ENCODE measurements at places on chromosomes 7 and 10.

DNA sequence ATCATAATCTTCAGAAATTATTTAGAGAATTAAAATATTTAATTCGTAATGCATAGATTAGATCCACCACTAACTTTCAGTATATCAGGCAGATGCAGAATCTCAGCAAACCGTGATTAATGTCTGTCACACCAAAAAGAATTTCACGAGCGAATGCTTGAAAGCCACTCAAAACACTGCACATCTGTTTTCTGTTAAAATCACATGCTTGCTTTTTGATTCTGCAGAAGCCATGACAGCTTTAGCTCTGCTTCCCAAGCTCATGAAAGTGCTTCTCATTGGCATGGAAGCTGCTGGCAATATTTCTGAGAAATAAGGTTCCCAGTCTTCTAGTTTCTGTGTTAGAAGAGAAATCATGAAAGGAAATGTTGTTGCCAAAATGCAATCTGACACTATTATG is 837.8 kb upstream of the LRRN3 start:
- no peak for DNase-seq

DNA sequence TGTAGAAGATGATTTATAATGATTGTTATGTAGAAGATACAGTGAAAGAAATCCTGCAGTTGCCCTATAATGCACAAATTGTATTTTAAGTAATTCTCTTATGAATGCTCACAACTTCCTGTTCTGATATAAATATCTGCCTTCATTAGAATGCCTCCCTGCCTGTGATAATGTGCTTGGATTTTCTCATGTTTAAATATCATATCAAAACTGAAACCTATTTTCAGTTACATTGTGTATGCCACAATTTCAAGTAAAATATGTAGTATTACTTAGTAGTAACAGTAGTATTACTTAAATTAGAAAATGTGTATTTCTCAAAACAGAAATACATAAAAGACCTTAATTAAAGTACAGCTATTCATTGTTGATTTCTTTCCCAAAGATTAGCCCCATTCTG is 41.1 kb upstream of the TFEC start:
- DNase-seq: no peak

DNA sequence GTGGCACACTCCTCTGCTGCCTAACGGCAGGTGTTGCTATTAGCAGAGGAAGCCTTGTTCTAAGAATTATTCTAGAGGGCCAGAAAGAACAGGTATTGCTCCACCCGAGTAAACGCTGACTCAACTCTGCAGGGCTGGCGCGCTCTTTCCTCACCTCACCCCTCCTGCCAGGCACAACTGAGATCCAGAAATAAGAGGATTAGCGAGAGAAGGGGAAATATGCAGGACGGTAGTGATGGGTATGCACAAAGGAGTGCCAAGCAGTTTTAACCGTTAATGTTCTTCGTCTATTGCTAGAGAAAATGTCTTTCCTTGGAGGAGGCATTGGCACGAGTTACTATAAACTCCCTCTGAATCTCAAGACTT is 369 bp upstream of the SCIN start:
- peak; percentile 34 for DNase-seq

DNA sequence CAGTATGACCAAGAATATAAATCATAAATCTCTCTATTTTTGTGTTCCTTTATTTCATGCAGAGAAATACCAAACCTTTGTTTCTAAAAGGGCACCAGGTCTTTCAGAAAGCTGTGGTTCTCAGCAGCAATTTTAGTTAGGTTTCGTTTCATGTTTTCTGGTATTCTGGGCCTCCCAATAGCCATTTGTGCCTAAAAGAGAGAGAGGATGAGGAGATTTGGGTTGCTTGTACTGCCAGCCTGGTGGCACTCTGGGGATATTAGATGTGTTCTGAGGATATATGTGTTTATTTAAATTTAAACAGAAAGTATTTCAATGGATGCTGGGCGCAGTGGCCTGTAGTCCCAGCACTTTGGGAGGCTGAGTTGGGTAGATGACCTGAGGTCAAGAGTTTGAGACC is 471.7 kb downstream of the AUTS2 start:
- no peak for DNase-seq

DNA sequence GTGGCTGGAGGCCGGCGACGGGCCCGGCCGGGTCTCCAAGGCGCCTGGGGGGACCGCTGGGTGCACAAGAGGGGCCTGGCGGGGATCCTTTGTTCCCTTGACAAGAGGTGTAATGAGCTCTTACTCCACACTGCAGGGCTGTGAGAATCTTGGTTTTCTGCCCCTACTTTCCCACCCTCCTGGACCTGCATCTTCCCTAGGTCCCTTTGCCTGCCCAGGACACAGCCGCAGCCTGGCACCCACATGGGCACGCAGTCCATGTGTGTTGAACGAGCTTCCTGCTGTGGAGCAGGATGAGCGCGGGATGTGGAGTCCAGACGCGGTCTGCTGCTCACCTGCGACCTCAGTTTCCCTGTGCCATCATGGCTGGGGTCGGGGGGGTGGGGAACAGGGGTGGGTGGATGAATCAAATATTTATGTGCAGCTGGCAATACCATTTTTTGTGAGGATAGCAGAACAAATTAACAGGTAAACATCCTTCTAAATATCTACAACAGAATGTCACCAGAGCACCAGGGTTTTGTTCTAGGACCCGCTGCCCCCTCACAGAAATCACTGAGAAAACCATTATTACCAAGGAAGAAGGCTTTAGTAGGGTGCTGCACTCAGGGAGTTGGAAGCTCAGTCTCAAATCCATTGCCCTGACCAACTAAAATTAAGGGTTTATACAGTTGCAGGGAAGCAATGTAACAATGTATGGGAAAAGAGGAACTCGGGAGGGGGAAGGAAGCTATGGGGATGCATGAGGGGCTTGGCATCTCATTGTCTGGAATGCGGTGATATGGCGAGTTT is 474 bp upstream of the NSMCE4A start:
- DNase-seq: peak; percentile 6

DNA sequence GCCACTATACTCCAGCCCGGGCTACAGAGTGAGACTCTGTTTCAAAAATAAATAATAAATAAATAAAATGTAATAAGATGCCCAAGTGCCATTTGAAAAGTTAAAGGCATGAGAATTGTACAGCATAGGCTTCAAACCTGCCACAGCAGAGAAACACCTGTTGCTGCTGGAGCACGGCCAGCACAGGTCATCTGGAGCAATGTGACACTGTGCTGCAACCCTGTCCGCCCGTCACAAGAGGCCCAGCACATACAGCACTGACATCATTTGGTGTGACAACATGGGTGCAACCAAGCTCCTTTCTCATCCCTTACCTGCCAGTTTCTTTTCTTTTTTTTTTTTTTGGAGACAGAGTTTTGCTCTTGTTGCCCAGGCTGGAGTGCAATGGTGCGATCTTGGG is 1.3 kb downstream of the RFC2 start:
- no peak for DNase-seq

GRCh38 chr7:119377861-119378260 is 895.1 kb upstream of the KCND2 start:
- no peak for DNase-seq

GRCh38 chr7:149109969-149110368 is 16.2 kb downstream of the ZNF425 start:
- no peak for DNase-seq

GRCh38 chr10:126906704-126907422 is 1.6 kb downstream of the DOCK1 start:
- no peak for DNase-seq

DNA sequence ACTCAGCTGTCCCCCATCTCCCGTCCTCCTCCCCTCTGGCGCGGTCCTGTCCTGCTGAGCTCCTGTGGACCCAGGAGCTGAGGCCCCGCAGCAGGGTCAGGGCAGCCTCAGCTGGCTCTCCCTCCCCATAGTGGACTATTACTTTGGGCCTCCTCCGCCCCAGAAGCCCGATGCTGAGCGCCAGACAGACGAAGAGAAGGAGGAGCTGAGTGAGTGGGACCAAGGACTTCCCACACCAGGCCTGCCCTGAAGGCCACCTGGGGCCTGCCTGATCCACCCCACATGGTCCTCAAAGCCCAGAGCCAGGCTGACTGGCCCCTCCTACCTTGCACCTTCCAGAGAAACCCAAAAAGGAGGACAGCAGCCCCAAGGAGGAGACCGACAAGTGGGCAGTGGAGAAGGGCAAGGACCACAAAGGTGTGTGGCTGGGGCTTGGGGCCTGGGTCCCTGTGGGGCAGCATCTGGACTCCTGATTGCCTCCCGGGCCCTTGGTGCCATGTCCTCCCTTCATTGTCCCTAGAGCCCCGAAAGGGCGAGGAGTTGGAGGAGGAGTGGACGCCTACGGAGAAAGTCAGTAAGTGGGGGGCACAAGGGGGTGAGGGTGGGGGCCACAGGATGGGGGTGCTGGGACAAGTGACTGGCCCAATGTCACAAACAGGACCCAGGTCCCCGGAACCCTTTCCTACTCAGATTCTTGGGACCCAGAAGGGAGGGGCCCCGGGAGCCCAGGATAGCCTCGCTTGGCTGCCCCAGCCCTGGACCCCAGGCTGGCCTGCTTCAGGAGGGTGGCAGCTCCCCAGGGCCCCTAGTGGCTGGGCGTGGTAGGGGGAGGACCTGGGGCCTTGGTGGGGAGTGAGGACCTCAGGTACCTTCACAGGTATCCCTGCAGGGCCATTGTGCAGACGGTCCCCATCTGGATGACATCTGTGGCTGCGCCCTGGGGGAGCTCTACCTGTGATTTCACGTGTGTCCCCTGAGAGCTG is 4.9 kb downstream of the AEBP1 start:
- no peak for DNase-seq

DNA sequence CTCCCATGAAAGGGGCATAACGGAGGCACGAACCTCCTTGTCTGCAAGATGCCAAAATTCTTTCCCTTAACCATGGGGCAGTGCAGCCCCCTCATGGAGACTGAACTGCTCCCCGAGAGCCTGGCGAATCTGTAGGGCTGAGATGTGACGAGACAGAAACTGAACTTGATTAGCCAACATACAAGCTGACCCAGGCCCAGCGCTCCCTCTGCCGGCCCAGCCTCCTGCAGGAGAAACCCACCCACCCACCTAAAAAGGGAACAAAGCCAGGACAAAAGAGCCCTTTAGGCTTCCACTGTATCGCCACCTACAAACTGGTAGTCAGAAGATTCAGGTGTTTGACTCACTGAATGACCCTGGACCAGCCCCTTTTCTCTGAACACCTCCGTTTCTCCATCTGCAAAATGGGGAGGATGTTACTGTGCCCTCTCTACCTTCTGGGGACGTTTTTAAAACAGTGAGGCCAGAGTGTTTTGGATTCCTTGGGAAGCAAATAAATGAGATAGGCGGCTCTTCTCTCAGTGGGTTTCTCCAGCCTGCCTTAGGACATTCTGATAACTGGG is 58.4 kb downstream of the C10orf105 start:
- DNase-seq: peak; percentile 70

DNA sequence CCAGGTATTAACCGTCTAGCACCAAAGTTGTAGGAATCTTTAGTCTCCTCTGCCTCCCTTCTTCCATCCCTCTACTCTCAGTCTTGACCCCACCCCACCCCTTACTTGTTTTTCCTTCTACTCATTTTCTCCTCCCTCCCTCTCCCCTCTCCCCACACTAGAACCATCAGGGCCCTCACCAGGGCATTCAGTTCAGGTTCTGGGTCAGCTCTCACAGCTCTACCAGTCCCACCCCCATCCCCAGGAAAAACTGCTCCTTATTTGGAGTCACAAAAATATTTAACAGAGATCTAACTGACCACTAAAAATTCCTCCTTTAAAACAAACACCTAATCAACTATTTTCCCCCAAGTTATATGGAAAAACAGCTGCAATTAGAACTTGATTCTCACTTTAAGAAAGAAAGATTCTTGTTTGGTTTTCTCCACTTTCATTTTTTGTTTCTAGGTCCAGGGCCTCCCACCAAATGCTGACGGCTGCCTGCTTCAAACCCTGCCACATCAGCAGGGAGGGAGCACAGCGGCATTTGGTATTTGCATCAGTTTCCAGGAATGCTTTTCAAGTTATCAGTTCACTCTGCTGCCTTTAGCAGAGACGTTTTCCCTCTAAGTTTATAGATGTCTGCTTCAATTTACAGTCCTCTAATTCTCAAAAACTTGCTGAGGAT is 2.8 kb upstream of the COL1A2 start:
- DNase-seq: peak; percentile 49

DNA sequence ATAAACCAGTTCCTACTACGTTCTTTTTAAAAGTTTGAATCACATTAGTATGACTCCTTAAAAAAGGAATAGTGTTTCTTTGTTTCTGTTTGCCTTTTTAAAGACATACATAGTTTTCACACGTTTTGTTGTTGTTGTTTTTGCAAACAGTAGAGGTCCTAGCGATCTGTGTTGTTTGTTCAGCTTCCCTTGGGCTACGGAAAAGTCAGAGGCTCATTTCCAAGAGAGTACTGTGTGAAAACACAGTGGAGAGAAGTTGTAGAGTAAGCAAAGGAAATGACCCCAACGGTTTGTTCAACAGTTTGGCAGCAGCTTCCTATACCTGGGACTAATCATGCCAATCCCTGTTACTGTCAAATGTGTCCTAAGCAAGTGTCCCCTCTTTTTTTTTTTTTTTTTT is 87.1 kb upstream of the STEAP1 start:
- DNase-seq: no peak

DNA sequence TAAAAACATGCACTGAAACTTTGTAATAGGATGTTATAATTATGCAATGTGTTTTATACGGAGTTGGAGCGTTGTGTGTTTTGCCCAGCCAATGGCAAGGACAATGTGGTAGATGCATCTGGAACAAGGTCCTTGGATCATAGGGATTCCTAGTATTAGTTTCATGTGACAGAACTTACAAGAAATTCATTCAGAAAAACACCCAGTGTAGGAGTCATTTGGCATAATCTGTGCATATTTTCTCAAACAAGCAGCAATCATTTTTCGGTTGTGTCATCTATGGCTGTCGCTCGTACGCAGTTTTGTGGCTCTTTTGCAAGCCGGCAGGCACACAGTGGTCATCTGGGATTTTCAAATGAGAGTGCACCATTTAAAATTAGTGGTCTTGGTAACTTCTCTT is 19.8 kb downstream of the CREB5 start:
- DNase-seq: no peak

DNA sequence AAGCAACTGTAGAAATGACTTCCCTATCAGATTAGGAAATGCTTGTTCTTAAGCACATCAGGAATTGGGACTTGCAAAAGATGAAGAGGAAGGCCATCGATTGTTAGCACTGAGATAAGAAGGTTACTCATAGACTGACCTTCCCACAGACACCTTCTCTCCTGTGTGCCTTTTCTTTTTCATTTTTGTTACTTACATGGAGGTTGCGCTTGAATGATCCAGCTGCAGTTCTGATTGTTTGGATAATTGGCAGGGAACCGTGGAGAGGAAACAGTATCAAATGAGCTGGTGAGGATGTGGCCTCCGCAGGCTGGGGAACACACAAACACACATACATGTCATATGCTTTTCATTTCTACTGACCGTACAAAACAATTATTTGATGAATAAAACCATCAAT is 134.9 kb upstream of the RSU1 start:
- no peak for DNase-seq

GRCh38 chr7:103843689-103844480 is 145.6 kb downstream of the RELN start:
- no peak for DNase-seq
